CD8-positive, alpha-beta T cell (primary cell): ENCODE measurements at places on chromosomes 3 and 15.

DNA sequence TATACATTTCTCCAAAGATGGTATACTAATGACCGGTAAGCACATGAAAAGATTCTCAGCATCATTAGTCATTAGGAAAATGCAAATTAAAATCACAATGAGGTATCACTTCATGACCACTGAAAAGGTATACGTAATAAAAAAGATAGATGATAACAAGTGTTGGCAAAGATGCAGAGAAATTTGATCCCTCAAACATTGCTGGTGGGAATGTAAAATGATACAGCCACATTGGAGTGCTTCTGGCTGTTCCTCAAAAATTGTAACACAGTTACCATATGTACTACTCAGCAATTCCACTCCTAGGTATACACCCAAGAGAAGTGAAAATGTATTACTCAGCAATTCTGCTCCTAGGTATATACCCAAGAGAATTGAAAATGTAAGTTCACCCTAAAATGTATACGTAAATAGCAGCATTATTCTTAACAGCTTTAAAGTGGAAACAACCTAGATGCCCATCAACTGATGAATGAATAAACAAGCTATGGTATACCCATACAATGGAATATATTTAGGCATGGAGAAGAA lies 25.0 kb upstream of the KY start:
- no peak for DNase-seq

DNA sequence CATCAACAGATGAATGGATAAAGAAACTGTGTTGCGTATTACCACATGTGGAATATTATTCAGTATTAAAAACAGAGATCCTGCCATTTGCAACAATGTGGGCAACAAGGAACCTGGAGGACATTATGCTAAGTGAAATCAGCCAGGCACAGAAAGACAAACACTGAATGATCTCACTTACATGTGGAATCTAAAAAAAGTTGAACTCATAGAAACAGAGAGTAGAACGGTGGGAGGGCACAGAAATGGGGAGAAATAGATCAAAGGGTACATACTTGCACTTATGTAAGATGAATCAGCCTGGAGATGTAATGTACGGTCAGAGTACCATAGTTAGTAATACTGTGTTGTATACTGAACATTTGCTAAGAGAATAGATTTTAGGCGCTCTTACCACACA lies 29.8 kb upstream of the MUC13 start:
- no peak for DNase-seq

DNA sequence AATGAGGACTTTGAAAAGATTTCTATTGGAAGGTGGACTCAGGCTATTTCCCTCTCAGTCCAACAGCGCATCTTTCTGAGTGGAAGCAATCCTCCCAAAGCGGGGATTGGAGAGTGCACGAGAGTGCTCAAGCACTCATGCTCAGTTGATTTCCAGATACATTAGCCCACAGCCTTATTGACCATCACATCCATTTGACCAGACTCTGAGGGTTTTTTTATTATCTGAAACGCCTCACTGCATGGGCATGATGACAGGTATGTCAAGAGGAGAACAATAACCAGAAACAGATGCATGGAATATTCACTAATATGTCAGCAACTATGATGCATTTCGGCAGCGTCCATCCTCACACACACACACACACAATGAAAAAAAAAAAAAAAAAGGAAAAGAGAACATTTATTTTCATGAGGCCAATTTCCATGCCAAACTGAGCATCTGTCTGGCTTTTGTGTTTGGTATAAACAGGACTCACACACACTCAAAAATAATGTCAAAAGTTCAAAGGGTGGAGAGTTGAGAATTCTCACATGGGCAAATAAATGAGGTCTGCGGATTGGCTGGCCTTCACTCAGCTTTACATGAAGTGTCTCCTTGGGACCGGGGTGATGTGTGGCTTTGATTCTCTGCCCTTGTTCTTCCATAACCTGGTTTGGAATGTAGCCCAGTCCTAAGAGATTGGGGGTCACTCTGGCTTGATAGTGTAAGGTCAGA lies 371.6 kb downstream of the MCTP2 start:
- DNase-seq: no peak

GRCh38 chr3:190197346-190197763 lies 76.7 kb upstream of the P3H2 start:
- no peak for DNase-seq

DNA sequence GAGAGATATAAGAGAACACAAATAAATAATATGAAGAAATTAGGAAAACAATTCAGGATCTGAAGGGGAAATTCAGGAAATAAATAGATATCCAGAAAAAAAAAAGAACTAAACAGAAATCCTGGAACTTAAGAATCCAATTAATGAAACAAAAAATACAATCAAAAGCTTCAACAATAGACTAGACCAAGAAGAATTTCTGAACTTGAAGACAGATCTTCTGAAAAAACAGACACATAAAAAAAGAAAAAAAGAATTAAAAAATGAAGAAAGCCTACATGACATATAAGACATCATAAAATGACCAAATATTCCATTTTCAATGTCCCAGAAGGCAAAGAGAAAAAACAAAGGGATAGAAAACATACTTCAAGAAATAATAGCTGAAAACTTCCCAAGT lies 68.3 kb upstream of the IMPG2 start:
- DNase-seq: no peak

- DNase-seq: peak; percentile 94
Measured at GRCh38 chr3:150763122-150763840, at the start of gene SIAH2. Gene SIAH2, minus strand, starts transcription at chr3:150763169. Its CDS starts 320 bp downstream, at chr3:150762849.

DNA sequence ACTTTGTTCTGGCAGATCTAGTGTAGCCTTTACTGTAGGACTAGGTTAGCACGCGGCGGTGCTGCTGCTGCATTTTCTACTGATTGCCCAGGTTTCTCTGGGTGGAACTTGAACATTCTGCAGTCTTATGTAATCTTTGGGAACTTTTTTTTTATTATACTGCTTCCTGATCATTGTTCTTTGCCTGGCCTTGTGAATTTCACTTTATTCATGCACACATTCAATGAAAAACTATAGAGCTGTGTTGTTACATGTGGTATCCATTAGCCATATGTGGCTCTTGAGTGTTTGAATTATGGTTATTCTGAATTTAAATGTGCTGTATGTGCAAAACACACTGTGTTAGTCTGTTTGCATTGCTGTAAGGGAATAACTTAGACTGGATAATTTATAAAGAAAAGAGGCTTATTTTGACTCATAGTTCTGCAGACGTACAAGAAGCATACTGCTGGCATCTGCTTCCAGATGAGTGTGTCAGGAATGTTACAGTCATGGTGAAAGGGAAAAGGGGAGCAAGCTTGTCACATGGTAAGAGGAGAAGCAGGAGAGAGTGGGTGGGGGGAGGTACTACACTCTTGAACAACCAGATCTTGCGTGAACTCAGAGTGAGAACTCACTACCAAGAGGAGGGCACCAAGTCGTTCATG lies 26.5 kb downstream of the MEF2A start:
- DNase-seq: no peak

GRCh38 chr3:12508291-12508700 lies 24.0 kb downstream of the TSEN2 start:
- no peak for DNase-seq

- DNase-seq: no peak
Measured at GRCh38 chr15:66764072-66764786, 62.2 kb downstream of the SMAD6 start.

- no peak for DNase-seq
Measured at GRCh38 chr3:177929310-177929709, 606.9 kb upstream of the KCNMB2 start.

DNA sequence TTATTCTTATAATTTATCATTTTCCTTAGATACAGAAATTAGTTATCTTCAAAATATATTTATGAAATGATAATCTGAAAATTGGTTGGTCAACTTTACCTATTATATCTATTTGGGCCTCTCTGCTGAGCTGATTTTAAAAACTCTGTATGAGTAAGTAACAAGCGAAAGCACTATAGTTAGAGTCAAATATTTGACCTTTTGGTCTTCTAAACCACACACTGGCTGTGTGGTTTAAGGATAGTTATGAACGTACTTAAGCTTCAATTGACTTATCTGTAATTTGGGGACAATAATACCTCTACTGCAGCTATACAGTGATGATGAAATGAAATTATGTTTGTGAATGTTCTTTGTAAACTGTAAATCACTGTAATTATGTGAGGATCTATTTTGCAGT lies 763.9 kb upstream of the GRM7 start:
- DNase-seq: no peak

DNA sequence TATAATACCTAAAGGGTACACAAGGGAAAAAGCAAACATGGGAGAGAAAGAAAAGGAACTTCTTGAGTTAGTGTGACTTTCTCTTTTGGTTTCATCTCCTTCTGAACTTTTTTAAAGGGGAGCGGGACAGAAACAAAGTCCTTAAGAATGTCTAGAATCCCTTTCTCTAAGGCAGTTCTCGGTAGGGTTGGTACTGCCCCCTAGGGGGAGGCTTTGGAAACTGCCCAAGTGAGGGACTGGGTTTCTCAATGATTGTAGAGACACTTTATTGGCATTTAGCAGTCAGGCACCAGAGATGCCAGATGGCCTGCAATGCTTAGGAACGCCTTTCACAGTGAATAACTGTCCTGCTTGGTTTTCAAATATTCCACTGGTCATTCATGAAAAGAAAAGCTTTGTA lies 172.7 kb downstream of the WDR72 start:
- no peak for DNase-seq

DNA sequence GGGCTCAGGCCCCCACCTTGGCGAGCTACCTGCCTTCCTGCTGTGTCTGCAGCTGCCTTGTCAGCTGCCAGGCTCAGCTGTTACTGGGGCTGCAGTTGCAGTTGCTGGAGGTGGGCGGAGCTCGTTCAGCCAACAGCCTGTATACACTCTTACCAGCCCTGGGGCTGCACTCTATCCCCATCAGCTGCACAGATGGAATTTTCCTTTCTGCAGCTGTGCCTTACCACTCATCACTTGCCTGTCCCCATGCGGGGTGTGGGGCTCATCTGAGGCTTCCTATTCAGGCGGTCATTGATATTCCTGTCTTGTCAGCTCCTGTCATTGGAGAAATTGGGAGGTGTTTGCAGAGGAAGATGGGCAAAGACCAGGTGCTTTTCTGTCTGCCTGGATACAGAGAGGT lies 9.1 kb upstream of the SYN2 start:
- DNase-seq: no peak
